Muscle of back (tissue), 13 donors: ENCODE measurements at places on chromosomes 11 and 22. TPM values are rescaled to one million over a fixed set of nuclear protein-coding genes. Genes with fewer than 3 reads are reported as not detected.

Gene MFRP
- polyA plus RNA-seq, result not detected

Gene RIMBP3C
- polyA plus RNA-seq, result 0.24 TPM

Gene SLC15A3
- 18.9 TPM for polyA plus RNA-seq

Gene BIRC3
- polyA plus RNA-seq, result 0.65 TPM

Gene TTLL12
- polyA plus RNA-seq, result 14.3 TPM

Gene A4GALT
- polyA plus RNA-seq, result 20.2 TPM

Gene C11orf71
- 9.7 TPM for polyA plus RNA-seq

Gene GGTLC2
- not detected for polyA plus RNA-seq

Gene MS4A8
- polyA plus RNA-seq, result 4.0 TPM

Gene ACCSL
- polyA plus RNA-seq, result not detected

Gene GLYAT
- not detected for polyA plus RNA-seq

Gene TMEM151A
- polyA plus RNA-seq, result not detected

Gene SMC1B
- 0.05 TPM for polyA plus RNA-seq

Gene CTTN
- polyA plus RNA-seq, result 99.2 TPM

Gene OR56A1
- polyA plus RNA-seq, result not detected

Gene TTC28
- polyA plus RNA-seq, result 22.5 TPM

Gene SLC5A12
- 0.10 TPM for polyA plus RNA-seq

Gene CELSR1
- 3.5 TPM for polyA plus RNA-seq

Gene KRTAP5-2
- polyA plus RNA-seq, result not detected

Gene MCHR1
- polyA plus RNA-seq, result 0.45 TPM
